Activated naive CD4-positive, alpha-beta T cell (primary cell): ENCODE measurements at places on chromosomes 1 and 21.
A peak's percentile ranks its signal among the peaks of the same experiment; 100 is the strongest.

DNA sequence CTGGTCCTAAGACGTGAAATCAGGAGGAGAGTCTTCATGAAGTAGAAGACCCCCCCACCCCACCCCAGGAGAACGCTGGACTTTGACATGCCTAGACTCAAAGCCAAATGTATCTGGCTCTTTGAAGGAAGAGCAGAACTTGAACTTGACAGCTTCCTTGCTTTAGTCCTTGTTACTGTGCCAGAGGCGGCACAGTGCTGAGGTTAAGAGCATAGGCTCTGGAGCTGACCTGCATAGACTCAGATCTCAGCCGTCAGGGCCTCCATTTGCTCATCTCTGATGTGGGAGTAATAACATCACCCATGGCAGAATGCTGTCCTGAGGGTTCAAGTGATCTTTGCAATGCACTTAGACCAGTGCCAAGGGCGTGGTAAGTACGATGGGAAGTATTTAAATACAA is 39.0 kb downstream of the COL6A1 start:
- DNase-seq, result no peak

GRCh38 chr21:43965911-43966585 is 46.1 kb upstream of the TRAPPC10 start:
- no peak for DNase-seq

DNA sequence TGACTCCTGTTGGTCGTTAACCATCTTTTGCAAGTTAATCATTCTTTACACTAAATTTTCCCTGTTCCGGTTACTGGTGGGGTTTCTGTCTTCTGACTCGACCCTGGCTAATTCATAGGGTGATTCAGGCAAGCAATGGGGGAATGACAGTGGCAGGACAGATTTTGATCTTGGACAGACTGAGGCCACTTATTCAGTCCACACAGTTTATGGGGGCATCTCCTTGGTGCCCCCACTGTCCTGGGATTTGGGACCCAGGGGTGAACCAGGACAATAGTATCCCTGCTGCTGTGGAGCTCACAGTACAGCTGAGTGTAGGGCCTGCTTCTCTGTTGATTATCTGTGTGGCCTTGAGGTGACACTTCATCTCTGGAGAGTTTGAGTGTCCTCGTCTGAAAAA is 540.4 kb downstream of the MATN1 start:
- no peak for DNase-seq

DNA sequence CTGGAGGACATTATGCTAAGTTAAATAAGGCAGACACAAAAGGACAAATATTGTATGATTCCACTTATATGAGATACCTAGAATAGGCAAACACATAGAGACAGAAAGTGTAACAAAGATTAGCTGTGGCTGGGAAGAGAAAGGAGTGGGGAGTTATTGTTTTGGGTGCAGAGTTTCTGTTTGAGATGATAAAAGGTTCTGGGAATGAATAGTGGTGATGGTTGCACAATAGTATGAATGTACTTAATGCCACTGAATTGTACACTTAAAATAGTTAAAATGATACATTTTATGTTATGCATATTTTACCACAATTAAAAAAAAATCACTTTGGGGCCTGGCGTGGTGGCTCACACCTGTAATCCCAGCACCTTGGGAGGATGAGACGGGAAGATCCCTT is 21.2 kb upstream of the ERO1B start:
- DNase-seq, result no peak

GRCh38 chr1:183880531-183881243 is 75.8 kb downstream of the RGL1 start:
- DNase-seq, result no peak

DNA sequence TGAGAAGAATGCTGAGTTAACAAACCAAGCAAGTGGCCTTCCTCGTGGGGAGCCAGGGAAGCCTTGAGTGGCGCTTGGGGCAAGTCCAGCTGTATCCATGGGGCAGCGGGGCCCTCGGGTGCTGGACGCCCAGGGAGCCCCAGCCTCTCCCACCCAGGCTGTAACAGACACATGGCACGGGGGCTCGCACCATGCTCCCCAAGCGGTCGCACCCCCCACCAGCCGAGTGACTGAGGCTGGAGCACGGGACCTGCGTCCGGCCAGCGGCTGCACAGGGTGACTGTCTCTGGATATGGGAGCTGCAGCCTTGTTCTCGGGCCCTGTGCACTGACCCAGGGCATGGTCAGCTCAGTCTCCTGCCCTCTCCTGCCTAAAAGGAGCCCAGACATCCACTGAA is 53.9 kb upstream of the ACTRT2 start:
- DNase-seq, result no peak

- DNase-seq, result no peak
Observed at GRCh38 chr1:18957532-18958300, 1.2 kb upstream of the IFFO2 start.

GRCh38 chr21:38702196-38702595 is 103.5 kb upstream of the ETS2 start:
- no peak for DNase-seq

DNA sequence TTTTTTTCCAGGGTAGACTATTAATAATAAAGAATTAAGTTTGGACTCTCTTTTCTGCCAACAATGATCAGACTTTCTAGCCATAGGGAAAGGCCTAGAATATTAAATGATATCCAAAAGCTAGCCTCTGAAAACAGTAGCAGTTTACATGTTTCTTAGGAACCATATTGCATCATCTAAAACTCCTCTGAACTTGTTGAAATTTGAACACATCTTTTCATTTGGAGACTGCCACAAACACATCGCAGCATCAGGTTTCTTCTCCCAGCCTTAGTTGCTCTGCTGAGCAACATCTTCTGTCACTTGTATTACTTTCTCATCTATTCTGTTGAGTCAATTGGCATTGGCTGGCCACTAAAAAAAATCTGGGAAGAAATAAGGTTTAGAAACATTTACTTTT is 63.2 kb upstream of the GNG4 start:
- no peak for DNase-seq

DNA sequence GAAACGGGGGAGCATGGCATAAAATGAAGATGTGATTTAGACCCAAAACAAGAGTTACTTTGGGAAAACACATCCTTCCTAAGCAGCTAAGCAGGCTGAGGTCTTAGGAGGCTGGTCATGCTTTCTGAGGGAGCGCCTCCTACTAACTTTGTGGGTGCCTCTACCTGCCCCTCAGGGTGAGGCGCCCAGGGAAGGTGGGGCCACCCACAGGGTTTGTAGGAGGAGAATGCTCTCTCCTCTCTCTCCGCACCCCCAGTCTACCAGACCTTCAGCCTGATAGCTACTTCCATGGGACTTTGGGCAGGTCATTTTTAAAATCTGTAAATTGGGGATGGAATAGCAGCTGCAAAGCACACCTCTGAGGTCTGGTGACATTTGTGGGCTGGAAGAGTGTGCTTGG is 23.8 kb downstream of the SLC27A3 start:
- no peak for DNase-seq

- DNase-seq, result no peak
Observed at GRCh38 chr1:225886159-225887029, 2.6 kb downstream of the LEFTY1 start.

DNA sequence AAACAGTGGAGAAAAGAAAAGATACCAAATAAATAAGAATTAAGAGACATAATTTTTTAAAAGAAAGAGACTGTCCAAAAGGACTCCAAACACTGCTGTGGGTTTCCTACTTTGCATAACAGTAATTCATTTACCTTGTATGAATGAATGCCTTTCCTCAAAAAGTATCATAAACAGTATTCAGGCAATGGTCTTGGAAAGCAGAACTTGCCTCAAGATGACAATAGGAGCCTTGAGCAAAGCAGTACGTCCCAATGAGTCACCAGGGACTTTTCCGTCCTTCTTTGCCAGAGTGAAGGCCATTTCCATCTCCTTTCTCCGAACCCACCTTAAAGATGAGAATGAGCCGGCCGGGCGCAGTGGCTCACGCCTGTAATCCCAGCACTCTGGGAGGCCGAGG is 186.4 kb downstream of the ZBTB18 start:
- no peak for DNase-seq

- DNase-seq, result no peak
Observed at GRCh38 chr21:42343556-42343955, 7.2 kb downstream of the TFF2 start.

GRCh38 chr1:247332215-247332622 is 552 bp upstream of the ZNF496 start:
- DNase-seq, result no peak

DNA sequence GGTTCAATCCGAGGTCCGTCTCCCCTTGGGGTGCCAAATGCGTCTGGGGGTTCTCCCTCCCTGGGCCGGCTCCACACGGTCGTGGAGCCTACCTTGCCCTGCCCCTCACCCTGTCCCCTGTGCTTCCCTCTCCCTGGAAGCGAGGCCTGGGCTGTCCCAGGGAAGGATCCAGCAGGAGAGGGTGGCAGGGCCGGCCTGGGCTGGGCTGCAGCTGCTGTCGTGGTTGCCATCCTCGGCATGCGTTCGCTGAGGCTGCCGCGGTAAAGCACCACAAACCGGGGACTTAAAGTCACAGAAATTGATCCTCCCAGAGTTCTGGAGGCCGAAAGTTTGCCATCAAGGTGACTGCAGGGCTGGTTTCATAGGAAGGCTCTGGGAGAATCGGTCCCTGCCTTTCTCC is 123.0 kb upstream of the TMPRSS2 start:
- DNase-seq, result no peak

DNA sequence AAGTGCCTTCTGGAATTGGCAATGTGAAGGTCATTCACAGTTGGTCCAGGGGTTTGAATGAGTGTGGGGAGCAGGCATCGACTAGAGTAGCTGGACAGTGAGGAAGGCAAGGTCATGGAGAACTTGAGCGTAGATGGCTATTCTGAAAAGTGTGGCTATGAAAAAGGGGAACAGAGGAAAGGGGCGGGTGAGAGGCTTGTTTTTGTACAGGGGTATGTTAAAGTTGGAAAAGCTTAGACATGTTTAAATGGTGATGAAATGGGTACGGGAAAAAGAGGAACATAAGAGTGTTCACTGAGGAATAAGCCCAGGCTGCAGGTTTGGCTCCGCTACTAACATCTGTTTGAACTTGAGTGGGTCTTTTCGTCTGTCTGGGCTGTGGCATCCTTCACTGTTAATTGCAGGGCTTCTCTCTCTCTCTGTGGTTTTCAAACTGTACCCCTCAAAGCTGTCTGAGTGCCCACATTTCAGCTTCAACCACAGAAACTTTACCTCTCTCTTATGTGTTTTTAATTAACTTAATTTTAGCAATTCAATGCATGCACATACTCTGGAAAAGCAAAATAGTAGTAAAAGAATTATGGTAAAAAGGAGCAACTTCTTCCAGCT is 70.8 kb upstream of the COA6 start:
- no peak for DNase-seq

DNA sequence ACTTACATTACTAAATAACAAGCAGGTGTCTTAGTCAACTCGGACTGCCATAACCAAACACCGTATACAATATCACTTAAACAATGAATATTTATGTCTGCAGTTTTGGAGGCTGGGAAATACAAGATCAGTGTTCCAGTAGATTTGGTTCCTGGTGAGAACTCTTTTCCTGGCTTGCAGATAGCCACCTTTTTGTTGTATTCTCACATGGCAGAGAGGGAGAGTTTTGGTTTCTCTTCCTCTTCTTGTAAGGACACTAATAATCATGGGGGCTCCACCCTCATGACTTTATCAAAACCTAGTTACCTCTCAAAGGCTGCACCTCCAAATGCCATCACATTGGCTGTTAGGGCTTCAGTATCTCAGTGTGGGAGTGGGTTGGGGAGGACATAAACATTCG is 82.9 kb upstream of the CACYBP start:
- DNase-seq, result no peak

- DNase-seq, result no peak
Observed at GRCh38 chr1:219847215-219847855, 81.0 kb downstream of the SLC30A10 start.

- DNase-seq, result no peak
Observed at GRCh38 chr1:25991937-25992688, 5.8 kb downstream of the PAFAH2 start.

DNA sequence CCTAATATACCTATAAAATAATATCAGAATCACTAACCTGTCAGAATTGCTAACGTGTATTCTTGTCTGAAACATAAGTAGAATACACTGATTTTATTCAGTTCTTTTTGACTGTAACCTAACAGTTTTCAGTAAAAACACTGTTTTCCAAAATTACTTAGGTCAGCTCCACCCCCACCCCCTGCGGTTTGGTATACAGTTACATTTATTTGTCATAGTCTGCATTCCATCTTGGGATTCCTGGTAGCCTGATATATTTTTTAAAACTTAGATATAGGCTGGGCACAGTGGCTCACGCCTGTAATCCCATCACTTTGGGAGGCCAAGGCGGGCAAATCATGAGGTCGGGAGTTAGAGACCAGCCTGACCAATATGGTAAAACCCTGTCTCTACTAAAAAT is 19.8 kb upstream of the ABCD3 start:
- DNase-seq, result no peak

GRCh38 chr1:115324649-115325420 is 13.2 kb downstream of the NGF start:
- no peak for DNase-seq

GRCh38 chr1:243849421-243850201 is 432 bp downstream of the AKT3 start:
- peak; percentile 46 for DNase-seq

GRCh38 chr1:211915924-211916323 is 85.4 kb upstream of the LPGAT1 start:
- no peak for DNase-seq

GRCh38 chr1:240768979-240769378 is 157.0 kb upstream of the GREM2 start:
- DNase-seq, result no peak

DNA sequence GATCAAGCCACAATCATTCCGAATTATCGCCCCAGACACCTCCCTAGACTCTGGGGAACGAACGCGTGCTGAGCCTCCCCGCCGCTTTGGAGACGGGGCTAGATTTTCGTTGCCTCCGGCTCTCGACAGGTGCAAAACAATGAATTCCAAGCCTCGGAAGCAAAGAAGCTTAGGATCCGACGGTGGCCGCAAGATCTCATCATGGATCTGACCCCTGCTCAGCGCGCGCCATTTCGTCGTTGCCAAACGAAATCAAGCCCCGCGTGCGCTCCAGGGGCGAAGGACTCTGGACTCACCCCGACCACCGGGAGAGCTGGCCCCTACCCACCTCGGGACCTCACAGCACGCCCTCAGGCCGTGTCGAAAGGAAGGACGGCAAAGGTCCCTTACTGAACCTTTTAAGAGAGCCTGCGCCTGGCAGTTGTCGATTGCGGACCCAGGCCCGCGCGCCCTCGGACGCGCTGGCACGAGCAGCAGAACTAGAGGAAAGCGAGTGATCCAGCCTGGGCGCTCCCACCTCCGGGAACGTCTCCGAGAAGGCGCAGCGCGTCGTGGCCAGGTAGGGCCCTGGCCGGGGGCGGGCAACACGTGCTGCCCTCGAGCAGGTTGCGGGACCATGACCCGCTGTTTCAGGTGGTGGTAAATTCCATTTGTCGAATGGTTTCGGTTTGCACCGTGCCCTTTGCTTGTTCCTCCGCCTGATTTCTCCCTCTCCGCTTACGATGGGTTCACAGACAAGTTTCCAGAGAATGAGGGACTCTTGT is 1.6 kb upstream of the RUNX3 start:
- DNase-seq, result no peak

GRCh38 chr1:39990428-39990827 is 35.5 kb downstream of the MFSD2A start:
- DNase-seq, result no peak

- DNase-seq, result no peak
Observed at GRCh38 chr1:60108196-60108595, 34.6 kb upstream of the C1orf87 start.

GRCh38 chr1:106498238-106498637 is 558.2 kb upstream of the PRMT6 start:
- no peak for DNase-seq
